Activated T-cell treated with anti-CD3 and anti-CD28 coated beads, Interleukin-2, amount 50 U/mL, for 72 hours (primary cell): ENCODE measurements at places on chromosomes 11 and 22. TPM values are rescaled to one million over a fixed set of nuclear protein-coding genes. Genes with fewer than 3 reads are reported as not detected.

CRYBB3 gene
- total RNA-seq, result 0.30 TPM

ANO5 gene
- not detected for total RNA-seq

OR52I1 gene
- total RNA-seq, result not detected

CHADL gene
- total RNA-seq, result 1.4 TPM

LINC01488 gene
- total RNA-seq, result not detected

PARVA gene
- total RNA-seq, result not detected

SF3B2 gene
- total RNA-seq, result 222 TPM

ACO2 gene
- total RNA-seq, result 73.3 TPM

TMEM191C gene
- 3.0 TPM for total RNA-seq

YAP1 gene
- total RNA-seq, result 0.22 TPM

OR52A1 gene
- total RNA-seq, result not detected

TMA7B gene
- total RNA-seq, result 1.4 TPM

GNAZ gene
- 0.56 TPM for total RNA-seq

CARNS1 gene
- 3.8 TPM for total RNA-seq

NPAS4 gene
- total RNA-seq, result not detected

LRRC10B gene
- not detected for total RNA-seq

MUC15 gene
- total RNA-seq, result not detected

NCR3LG1 gene
- total RNA-seq, result 1.5 TPM

CLP1 gene
- 15.1 TPM for total RNA-seq

OR51F2 gene
- not detected for total RNA-seq

PPME1 gene
- total RNA-seq, result 46.4 TPM

FAM118A gene
- total RNA-seq, result 130 TPM

WNT7B gene
- not detected for total RNA-seq

MRPL49 gene
- total RNA-seq, result 89.8 TPM

MPZL3 gene
- 76.3 TPM for total RNA-seq

MICALL1 gene
- total RNA-seq, result 21.3 TPM

MYBPC3 gene
- total RNA-seq, result not detected

OR8B8 gene
- not detected for total RNA-seq

COMMD9 gene
- total RNA-seq, result 26.7 TPM

C22orf42 gene
- total RNA-seq, result not detected
